ENCODE measurements at places on chromosomes 13 and 19.

- no peak for DNase-seq
These were observed 1.3 kb downstream of the CDX2 start for GRCh38 chr13:27967736-27968315.

DNA sequence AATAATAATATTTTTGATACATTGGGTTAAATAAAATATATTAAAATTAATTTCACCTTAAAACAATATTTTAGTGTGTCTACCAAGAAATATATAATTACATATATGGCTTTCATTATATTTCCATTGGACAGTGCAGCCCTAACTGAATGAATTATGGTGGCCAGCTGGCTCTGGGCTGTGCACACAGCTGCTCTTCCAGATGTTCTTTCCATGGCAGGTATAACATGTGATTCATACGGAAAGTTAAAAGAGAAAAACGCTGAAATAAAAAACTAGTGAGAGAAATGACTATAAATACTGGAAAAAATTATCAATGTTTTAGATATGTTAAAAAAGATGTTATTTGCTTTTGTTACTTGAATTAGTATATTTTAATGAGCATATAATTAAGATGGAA is 216.3 kb downstream of the RGCC start:
- DNase-seq: no peak

DNA sequence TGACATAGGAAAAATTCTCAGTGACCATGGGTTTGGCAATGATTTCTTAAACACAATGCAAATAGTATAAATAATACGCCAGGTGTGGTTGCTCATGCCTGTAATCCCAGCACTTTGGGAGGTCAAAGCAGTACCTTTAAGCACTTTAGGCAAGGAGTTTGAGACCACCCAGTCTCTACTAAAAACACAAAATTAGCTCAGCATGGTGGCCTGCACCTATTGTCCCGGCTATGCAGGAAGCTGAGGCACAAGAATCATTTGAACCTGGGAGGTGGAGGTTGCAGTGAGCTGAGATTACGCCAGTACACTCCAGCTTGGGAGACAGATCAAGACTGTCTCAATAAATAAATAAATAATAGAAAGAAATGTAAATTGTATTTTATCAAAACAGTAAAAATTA is 356.5 kb upstream of the SLITRK6 start:
- DNase-seq: no peak

- DNase-seq: no peak
These were observed 84.3 kb downstream of the SIPA1L3 start for GRCh38 chr19:37991176-37991835.

DNA sequence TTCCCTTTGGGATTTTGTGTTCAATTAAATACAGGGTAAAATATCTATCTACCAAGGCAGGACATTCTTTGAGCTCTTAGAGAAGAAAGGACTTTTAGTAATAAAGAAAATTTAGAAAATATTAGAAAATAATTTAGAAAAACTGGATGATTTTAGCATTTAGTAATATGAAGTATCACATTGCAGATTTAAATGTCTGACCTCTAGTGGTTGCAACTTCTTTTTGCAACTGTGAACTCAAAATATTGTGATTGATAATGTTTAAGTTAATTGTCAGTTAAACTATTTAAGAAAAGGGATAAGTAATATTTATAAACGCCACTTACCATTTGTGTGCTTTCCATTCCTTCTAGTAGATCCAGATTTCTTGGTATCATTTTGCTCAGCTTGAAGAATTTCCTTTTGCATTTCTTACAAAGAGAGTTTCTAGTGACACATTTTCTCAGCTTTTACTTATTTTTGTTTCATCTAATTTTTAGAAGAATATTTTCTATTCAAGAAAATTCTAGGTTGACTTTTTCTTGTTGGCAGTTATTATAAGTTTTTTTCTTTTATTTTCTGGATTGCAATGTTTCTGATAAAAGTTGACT is 10.3 kb upstream of the POSTN start:
- no peak for DNase-seq

DNA sequence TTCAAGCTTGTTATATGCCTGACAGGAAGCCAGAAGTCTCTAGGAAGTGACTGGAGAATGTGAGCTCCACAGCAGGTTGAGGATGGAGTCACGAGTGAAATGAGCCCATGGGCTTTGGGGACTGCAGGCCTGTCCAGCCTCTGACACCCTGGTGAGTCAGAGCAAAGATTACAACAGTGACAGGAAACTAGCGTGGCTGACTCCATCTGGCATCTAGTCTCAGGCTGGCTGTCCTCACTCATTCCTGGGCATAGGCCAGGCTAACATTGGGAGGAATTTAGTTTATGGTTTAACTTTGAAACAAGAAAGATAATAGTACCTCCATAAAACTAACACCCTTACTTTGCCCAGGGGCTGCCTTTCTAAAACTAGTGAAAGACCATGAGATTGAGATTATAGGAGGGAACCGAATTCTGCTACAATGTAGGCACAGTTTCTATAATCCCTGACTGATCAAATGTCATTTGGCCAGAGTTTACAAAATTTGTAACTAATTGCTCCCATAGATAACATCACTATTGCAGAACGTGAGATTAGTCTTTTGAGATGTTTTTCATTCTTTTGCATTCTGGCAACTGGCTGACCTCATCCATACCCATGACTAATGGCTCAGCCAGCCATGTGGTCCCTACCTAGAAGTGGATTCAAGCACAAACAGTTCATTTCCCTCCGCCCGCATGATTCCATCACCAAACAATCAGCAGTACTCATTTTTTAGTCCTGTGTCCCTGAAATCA is 28.4 kb downstream of the PSG1 start:
- DNase-seq: no peak

DNA sequence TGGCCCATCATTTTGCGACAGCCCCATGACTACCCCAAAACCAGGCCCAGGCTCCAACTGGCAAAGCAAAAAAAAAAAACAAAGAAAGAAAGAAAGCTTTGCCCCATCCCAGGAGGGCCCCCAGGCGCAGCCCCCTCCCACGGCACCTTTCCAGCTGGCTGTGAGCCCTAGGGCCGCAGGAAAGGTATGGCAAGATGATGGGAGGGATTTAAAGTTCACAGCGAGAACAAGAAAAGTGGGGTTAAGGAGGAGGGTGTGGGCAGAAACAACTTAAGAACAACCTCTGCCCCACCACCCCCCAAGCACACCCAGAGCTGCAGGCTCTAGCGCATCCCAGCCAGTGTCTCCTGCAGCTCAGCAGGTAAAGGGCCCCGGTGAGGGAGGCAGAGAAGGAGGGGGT is at the start of gene CYP2F1:
Gene CYP2F1 (plus strand): TSS at position 301 of the 400 bp plus-strand sequence. CDS start 1,757 bp downstream, outside the sequence.
- no peak for DNase-seq

Data from posterior cingulate gyrus (tissue), 11 donors.